ENCODE measurements at places on chromosomes 16 and 17. TPM values are rescaled to one million over a fixed set of nuclear protein-coding genes. Genes with fewer than 3 reads are reported as not detected.

Gene HASPIN
- 1.6 TPM for total RNA-seq

Gene THUMPD1
- total RNA-seq: 68.1 TPM

Gene KRTAP2-2
- not detected for total RNA-seq

Gene RHBDL1
- total RNA-seq: 0.22 TPM

Gene ABI3
- total RNA-seq: 14.4 TPM

Gene STAC2
- not detected for total RNA-seq
